Stimulated activated CD4-positive, alpha-beta T cell treated with anti-CD3 and anti-CD28 coated beads, Interleukin-15, amount 100 ng/mL, for 1 hour (primary cell): ENCODE measurements at places on chromosomes 12 and 14.

GRCh38 chr14:53515276-53515675 is 362.2 kb upstream of the DDHD1 start:
- no peak for DNase-seq

GRCh38 chr12:57395121-57395520 is 35.7 kb downstream of the R3HDM2 start:
- no peak for DNase-seq

GRCh38 chr14:45906257-45906656 is 653.3 kb upstream of the MIS18BP1 start:
- no peak for DNase-seq

DNA sequence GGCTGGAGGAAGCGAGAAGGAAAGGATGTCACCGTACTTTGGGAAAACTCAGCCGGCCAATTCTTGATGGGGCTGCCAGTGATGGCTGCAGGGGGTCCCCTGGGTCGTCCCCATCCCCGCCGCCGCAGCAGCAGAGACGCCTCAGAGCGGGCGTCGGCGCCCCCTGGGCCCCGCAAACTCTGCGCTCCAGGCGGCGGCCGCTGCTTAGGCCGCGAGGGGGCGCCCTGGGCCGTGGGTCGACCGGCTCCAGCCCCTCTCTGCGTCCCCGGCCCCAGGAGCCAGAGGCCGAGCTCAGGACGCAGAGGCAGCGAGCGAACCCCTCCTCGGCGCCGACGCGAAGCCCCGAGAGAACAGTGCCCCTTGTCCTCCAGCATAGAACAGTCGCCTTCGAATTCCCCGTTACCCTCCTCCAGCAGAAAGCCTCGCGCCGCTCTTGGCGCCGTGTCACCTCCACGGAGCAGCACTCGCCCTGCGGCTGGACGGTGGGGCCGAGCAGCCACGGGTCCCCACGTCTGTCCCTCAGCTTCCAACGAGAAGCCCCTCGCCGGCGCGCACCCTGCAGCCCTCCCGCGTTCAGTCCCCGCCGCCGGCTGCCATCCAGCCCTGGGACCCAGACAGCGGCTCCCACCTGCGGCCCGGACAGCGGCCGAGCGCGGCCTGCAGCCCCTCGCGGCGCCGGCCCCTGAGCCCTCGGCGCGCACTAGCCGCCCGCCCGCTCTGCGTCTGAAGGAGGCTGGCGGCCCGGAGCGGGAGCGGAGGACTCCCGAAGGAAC is 106.6 kb downstream of the PRICKLE1 start:
- peak; percentile 45 for DNase-seq

GRCh38 chr12:26976687-26977086 is 37.5 kb downstream of the TM7SF3 start:
- DNase-seq, result no peak
